ENCODE measurements at places on chromosomes 1 and 21.

DNA sequence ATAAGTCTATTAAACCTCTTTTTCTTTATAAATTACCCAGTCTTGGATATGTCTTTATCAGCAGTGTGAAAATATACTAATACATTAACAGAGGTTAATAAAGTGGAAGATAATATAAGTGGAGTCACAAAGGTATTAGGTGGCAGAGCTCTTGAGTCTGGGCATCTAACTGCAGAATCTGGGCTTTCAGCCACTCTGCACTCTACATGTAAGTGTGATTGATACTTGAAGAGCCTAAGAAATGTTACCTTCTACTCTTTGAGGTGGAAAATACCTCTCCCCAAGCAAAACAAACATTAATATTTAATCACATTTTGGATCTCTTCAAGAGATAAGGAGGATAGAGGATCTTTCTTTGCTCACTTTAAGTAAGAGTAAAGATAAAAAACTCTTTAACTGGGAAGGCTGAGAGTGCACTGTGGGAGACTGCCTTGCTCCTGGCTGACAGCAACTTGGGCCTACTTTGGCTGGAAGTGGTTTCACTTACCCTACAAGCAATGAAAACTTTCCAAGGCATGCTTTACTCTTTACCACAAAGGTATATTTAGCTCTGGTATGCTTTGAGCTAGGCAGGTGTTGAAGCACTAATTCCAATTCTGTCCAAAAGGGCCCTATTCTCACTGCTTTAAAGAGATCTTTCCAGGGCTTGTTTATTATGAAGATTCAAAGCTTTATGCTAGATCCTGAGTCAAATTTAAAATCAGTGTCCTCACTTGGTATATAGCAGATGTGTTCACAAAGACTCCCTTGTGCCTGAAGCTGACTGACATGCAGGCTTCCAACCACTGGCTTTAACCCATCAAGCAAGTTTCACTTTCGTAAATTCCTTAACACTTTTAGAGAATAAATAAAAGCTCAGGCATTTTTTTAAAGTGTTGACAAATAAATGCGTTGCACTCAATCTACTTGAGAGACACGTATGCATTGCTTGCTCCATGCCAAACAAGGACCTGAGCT lies 245.3 kb upstream of the ZP4 start:
- DNase-seq, result no peak

DNA sequence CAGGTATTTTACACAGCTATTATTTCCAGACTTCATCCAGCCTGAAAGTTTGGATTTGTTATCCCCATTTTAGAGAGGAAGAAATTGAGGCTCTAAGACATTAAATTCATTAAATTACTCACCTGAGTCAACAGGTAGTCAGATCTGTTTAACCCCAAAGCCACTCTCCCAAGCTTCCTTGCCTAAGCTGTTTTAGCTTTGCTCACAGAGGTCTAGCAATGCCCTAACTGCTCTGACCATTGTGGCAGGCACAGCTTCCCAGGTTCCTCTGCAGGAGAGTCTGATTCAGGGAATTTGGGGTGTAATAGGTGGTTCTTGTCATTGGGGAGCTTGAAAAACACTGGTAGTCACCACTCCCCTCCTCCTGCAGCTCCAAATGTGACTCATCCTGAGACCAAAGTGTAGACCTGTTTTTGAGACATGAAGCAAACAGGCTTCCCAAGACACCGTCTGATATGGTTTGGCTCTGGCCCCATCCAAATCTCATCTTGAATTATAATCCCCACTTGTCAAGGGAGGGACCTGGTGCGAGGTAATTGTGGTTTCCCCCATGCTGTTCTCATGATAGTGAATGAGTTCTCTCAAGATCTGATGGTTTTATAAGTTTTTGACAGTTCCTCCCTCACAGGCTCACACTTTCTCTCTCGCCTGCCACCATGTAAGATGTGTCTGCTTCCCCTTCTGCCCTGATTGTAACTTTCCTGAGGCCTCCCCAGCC lies 142.8 kb upstream of the DNAH14 start:
- no peak for DNase-seq

DNA sequence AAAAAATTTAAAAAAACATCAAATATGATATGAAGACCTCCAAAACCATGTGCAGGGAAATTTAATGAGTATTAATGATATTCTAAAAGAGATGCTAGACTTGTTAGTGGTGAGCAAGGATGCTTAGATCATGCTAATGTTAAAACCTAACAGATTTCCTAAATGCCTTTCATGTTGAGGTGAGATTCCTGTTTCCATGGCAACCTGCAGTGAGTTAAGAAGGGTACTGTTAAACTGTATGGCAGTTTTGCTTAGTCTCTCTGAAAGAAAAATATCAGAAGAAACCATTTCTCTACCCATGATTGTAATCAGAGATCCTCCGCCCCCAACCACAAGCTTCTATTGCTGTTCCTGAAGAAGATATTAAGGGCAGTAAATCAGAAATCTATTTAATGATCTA lies 321.6 kb upstream of the LRRC7 start:
- DNase-seq, result no peak

DNA sequence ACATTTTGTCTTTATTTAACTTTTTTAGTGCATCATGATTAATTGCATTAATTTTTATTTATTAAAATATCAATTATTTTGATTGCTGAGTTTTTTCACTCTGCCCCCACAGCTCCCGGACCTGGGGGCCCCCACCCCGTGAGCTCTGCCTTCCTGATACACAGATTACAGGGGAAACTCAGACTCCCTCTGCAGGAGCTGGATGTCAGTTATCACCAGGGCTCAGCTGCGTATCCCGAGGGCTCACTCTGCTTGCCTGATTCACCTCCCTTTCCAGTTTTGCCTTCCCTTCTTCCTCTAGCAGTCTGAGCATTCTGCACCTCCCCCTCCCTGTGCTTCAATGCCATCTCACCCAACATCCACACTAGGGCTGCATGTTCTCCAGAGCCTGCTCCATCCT lies 98.2 kb downstream of the ATP1A1 start:
- no peak for DNase-seq

GRCh38 chr1:23625459-23625858 lies 66.1 kb upstream of the RPL11 start:
- no peak for DNase-seq

GRCh38 chr21:42154237-42155044 lies 64.5 kb upstream of the ABCG1 start:
- DNase-seq, result no peak

GRCh38 chr1:41882486-41882885 lies 36.2 kb downstream of the HIVEP3 start:
- DNase-seq, result no peak

- DNase-seq, result no peak
Observed at GRCh38 chr1:145942405-145942804, 15.1 kb upstream of the RBM8A start.

GRCh38 chr1:160080381-160081100 lies 797 bp upstream of the KCNJ9 start:
- DNase-seq, result peak; percentile 34

DNA sequence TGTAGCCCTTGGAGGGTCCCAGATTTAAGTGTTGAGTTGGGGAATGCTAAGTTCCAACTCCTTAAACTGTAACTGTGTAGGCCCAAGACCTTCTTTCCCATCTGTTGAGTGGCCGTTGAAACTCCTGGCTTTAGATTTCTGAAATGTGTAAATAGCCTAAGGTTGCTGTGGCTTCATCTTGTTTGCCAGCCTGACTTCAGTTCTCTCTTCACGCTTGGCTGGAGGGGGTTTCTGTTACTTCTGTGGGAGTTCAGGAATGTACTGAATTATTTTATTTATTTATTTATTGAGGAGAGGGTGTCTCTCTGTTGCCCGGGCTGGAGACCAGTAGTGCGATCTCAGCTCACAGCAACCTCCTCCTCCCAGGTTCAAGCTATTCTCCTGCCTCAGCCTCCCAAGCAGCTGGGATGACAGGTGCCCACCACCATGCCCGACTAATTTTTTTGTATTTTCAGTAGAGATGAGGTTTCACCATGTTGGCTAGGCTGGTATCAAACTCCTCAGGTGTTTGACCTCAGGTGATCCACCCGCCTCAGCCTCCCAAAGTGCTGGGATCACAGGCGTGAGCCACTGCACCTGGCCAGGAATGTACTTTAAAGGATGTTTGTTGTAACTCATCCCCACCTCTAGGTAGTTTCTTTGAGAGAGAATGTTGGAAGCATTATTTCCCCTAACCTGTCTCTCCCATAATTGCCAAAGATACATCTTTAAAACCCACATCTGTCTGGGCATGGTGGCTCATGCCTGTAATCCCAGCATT lies 5.9 kb downstream of the TTC39A start:
- no peak for DNase-seq

DNA sequence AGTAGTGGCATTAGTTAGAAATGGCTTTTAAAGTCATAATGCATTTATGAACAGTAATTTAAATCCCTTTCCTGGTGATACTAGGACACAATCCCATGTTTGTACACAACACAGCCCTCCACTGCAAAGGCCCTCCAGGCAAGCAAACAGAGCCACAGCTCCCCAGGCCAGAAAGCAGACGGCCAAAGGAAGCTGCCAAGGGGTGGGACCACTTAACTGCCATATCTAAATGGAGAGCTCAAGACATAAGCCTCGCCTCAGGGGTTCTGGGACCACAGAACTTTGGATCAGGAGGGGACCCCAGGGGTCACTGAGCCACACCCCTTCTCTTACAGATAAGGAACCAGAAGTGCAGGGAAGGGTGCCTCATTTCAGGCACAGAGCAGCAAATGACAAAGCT lies 189.7 kb downstream of the KCNH1 start:
- DNase-seq, result no peak

DNA sequence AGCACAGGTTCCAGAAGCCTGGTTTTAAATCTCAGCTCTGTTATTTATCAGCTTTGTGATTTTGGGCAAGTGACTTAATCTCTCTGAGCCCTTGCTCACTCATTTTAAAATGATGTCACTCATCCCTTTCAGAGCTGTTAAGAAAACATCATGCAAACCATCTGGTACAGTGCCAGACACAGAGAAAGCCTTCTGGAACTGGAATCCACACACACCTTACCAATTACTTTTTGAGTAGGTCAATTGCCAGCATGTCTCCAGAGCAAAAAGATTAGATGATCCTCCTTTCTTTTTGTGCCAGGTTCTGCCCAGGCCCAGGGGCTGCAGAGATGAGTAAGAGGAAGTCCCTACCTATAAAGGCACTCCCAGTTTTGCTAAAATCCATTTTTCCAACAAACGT lies 61.3 kb downstream of the ROR1 start:
- no peak for DNase-seq

DNA sequence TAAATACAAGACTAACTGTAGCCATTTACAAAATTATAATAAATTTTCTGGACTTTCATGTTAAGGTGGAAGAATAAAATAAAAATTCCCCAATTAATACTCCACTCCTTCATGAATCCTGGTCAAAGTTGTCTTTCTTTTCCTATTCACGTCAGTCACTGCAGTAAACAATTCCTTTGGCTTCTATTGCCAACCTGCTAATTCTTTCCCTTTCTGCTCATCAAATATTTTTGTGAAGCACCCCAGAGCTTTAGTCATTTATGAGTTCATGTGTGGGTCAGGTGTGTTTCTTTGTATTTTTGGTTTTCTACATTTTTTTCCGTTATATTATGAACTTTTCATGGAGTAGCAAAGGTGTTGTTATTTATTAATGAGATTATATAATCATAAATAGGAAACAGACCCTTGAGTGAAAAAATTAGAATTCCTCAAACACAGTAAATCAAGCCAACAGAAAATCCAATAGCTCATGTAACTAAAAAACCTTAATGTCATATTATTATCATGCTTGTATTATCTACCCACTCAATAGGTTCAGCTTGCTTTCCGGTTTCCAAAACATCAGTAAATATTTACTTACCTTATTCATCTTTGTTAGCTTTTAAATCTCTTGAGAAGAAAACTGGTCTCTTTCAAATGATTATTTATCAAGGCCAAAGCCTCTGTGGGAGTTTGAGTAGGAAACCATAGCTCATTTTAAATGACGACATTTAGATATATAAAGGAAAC lies 29.6 kb upstream of the PLA2G4A start:
- no peak for DNase-seq

DNA sequence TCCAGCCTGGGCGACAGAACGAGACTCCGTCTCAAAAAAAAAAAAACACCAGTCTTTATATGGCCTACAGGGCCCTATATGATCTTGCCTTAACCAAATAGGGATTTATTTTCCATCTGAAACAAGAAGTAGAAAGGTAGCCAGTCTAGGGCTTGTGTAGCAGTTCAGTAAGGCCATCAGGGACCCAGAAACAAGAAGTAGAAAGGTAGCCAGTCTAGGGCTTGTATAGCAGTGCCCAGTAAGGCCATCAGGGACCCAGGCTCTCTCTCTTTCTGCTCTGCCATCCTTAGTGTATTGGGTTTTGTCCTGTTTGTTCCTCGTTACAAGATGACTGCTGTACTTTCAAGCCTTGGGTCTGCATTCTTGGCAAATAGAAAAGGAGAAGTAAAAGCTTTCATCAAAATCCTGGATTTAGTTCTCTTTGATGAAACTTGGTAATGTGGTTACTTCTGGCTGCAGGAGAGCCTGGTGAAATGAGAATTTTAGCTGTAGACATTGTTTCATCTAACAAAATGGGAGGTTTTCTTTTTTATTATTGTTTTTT lies 46.1 kb downstream of the PKN2 start:
- no peak for DNase-seq

DNA sequence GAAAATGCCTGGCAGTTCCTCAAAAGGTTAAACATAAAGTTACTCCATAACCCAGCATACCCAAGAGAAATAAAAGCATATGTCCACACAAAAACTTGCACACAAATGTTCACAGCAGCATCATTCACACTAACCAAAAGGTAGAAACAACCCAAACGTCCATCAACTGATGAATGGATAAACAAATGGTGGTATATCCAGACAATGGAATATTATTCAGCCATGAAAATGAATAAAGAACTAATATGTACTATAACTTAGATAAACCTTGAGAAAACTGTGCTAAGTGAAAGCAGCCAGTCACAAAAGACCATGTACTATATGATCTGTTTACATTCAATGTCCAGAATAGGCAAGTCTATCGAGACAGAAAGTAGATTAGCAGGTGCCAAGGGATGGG lies 60.4 kb downstream of the CAMK2N1 start:
- no peak for DNase-seq

GRCh38 chr1:181423301-181423918 lies 59.9 kb upstream of the CACNA1E start:
- peak; percentile 3 for DNase-seq

DNA sequence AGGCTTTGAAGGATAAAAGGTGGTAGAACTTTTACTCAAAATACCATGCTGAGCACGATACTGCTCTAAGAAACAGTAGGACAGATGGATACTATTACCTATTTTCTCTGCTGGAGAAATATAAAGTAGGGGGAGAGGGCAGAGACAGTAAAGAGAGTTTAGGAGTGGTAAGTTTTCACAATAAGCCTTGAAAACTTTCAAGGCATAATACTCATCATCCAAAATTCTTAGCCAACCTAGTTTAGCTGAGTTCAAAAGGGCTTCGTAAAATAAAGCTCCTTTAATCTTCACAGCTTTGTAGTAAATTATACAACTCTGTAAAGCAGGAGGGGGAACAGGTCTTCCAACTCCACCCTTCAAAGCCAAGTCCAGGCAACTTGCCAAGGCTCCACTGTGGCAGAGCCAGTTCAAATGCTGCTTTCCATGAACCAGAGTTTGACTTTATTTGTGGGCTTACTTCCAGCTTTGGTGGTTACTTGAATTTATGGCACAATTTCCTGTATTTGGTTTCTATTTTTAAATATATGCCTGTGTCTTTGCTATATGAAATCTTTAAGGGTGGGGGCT lies 15.5 kb downstream of the TEX38 start:
- DNase-seq, result peak; percentile 27

- DNase-seq, result no peak
Observed at GRCh38 chr1:184473176-184473966, 86.5 kb downstream of the C1orf21 start.
